SJCRH30 (cell line): ENCODE measurements at places on chromosomes 3 and 15. TPM values are rescaled to one million over a fixed set of nuclear protein-coding genes. Genes with fewer than 3 reads are reported as not detected.
A peak's percentile ranks its signal among the peaks of the same experiment; 100 is the strongest.

The SMCO1 gene
- not detected in 2 replicates for total RNA-seq

The BTD gene
- 6.6 and 8.0 TPM in 2 replicates for total RNA-seq

The ZKSCAN7 gene
- total RNA-seq: 6.2 and 6.6 TPM in 2 replicates

DNA sequence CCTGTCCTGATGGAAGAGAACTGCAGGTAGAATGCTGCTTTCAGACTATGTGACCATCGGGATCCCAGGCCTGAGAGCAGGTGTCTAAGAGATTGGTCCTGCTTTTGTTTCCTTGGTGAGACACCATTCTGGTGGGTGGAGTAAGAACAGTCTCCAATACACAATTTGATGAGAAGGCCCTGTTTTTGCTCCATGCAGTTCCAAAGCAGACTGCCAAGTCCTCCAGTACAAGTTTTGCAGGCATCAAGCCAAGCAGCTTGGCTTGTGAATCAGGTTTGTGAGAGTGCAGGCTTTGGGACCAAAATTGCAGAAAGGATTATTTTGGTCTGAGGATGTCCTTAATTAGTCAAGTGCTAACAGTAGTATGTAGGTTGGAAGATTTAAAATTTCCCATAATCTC lies 381.6 kb downstream of the FOXP1 start:
- no peak for DNase-seq

GRCh38 chr15:58562135-58562534 lies 130.3 kb downstream of the LIPC start:
- DNase-seq: peak; percentile 38

The CDHR4 gene
- total RNA-seq: not detected in 2 replicates

DNA sequence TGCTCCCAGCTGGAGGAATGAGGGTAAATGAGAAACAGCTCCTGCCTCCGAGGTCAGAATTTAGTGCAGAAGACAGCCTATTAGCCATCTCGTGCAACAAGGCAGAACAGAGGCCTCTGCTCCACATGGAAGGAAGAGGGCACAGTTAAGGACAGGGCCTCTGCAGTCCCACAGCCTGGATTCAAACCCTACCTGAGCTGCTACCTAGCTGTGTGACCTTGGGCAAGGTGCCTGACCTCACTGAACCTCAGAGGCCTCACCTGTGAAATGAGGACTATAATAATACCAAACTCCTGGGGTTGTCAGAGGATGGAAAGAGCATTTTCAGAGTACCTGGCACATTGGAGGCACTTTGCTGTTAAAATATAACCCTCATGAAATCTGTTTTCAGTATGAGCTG lies 285.7 kb upstream of the CTNNB1 start:
- no peak for DNase-seq

- peak; percentile 11 for DNase-seq
Observed at GRCh38 chr3:190701096-190701532, 161.4 kb downstream of the GMNC start.

DNA sequence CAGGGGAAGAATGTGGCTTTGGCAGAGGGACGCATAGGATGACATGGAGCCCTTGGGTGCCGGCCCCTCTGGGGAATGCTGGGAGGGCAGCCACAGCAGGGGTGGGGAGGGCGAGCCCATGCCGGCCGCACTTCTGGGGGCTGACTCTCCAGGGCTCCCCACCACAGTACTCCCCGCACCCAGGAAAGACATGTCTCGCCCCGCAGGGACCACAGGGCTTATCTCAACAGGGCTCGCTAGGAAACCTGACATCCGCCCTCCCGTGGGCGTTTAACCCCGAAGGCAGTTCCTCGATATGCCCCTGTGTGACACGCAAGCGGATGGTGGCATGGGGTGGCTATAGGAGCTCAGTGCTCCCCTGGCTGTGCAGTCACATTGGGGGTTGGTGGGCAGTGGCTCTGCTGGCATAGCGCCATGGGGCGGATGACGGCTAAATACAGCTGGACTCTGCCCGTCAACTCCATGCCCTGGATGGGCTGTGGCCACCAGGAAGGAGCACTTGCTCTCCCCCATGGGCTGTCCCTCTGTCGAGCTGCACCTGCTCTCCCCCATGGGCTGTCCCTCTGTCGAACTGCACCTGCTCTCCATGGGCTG lies 141.4 kb downstream of the ADAMTS17 start:
- no peak for DNase-seq

- no peak for DNase-seq
Observed at GRCh38 chr3:71070497-71071463, 512.7 kb downstream of the FOXP1 start.

The EXD1 gene
- total RNA-seq: not detected in 2 replicates

- no peak for DNase-seq
Observed at GRCh38 chr3:104992676-104993075, 374.0 kb upstream of the ALCAM start.
